NCI-H446 (cell line): ENCODE measurements at places on chromosomes 16 and 17.

GRCh38 chr17:39002991-39003715 lies 36.0 kb upstream of the FBXO47 start:
- no peak for DNase-seq

- DNase-seq, result no peak
Measured at GRCh38 chr17:77382356-77382911, 241.7 kb downstream of the SEC14L1 start.

GRCh38 chr17:82663381-82664275 lies 15.4 kb upstream of the WDR45B start:
- DNase-seq, result no peak

DNA sequence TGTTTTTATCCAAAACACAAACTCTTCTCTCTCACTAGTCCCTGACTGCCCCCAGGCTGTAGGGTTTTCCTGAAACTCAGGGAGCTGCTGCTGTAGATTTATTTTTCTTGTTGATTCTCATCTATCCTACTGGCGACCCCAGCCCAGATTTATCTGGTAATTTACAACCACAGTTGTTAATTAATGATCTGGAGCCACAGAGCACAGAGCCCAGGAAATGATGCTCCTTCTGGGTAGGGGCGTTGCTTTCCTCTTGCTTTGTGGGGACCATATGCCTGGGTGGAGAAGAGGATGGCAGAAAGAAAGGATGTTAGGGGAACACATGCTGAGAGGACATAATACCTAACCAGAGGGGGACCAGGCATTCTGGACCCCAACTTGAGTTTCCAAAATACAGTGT lies 7.4 kb upstream of the ETV4 start:
- no peak for DNase-seq

DNA sequence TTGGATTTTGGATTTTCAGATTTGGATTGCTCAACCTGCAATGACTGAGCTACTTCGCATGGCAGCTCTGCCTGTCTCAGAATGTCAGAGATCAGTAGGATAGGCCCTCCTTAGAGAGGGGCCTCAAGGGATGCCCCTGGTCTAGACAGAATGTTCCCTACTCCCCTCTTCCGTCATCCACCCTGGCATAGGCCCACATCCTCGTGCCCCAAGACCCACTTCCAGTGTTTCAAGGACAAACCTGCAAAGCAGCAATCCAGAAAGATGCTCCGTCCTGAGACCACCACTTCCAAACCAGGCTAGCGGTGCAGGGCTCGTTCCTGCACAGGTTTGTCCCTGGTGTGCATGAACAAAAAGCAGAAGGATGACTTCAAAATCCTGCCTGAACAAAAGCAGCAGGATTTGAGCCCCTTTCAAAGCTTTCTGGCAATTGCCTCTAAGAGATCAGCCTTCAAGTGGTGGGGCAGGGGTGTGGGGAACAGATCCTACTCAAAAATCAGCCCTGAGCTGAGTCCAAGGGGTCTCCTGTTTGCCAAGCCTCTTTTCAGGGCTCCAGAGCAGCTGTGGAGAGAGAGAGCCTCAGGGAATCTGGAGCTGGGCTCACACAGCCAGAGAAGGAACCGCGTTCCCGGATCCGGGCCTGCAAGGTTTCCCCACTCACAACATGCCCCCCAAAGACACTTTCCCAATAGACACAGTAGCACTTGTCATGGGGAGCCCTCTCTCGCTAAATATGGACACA lies 121.1 kb downstream of the SOCS1 start:
- DNase-seq, result no peak

DNA sequence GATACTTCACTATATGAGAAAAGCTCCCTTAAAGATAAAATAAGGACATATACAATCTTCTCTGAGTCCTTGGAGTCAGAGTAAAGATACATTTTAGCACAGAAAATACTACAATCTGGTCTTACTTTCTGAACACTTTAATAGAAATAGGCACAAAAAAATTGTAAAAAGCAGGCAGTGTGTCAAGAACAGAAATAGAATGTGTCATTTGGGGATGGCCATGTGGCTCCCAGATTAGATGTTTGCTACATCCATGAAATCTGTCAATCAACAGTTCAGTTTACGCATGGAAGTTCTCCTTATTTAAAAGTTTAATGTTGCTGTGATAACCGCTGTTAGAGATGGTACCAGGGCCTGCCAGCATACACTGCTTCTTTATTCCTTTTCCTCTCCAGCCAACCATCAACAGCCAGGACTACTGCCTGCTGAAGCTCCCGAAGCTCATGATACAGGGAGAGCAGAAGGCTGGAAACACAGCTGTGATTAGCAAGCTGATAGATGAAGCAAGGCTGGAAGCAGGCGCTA lies 278.5 kb downstream of the CEP112 start:
- no peak for DNase-seq

- DNase-seq, result no peak
Measured at GRCh38 chr17:50346313-50347116, 589 bp downstream of the XYLT2 start.

DNA sequence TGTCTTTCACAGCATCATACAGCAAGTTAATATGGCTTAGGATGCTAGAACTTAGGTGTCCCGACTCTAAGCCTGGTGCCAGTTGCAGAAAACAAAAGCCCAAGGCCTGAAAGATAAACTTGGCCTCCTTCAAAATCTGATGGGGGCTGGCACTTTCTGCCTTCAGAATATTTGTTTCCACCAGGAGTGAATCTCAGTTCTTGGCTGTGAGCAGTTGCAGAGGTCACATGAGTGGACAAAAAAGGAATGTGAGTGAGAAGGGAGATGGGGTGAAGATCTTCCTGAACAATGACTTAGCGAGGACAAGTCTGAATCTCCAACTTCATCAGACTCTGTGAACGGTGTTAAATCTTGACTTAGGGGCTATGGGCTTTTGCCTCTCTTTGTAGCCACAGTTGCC lies 46.6 kb downstream of the HOXB1 start:
- DNase-seq, result no peak

GRCh38 chr17:67055041-67055443 lies 10.7 kb downstream of the CACNG1 start:
- DNase-seq, result no peak

DNA sequence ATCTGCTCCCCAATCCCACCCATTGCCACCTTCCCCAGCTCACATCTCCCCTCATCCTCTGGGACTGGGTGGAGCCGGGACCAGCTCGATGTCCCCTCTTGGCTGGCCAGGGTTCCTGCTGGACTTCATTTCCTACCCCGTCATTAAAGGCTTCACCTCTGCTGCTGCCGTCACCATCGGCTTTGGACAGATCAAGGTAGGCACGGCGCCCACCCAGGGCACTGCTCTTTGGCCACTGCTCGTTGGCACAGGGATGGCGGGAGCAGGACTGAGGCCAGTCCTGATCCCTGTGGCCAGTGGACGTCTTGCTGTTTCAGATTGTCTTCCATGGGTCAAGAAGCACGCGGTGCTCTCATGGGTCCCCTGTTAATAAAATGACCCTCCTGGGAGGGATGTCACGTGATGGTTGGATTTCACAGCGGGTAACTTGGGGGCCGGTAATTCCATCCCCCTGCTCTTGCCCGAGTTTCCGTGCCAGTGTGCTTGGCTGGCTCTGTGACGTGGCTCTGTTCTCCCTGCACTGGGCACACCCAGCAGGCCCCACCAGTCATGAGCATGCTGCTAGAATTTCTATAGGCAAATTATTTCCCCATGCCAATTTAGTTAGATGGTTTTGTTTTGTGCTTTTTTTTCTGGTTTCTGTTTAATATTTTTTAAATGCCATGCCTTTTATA lies 3.1 kb downstream of the SLC26A11 start:
- DNase-seq, result no peak

DNA sequence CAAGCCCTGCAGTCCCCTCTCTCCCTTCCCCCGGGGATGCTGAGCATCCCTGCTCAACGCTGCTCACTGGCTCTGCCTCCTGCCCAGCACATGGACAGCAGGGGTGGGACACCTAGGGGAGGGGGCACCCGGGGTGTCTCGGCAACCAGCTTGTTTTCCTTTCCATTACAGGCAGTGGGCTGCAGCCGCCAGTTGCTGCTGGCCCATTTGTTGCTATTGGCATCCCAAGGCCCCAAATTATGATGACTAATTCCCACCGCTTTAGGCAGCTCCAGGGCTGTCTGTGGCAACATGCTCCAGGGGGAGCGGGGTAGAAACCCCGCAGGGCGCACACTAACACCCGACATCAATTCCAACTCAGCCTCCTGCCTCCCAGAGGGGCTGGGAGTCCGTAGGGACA lies 4.9 kb downstream of the SDK2 start:
- no peak for DNase-seq

GRCh38 chr17:18950944-18951905 lies 740 bp upstream of the SLC5A10 start:
- DNase-seq, result no peak

GRCh38 chr17:76368545-76368944 lies 14.8 kb upstream of the PRPSAP1 start:
- no peak for DNase-seq

DNA sequence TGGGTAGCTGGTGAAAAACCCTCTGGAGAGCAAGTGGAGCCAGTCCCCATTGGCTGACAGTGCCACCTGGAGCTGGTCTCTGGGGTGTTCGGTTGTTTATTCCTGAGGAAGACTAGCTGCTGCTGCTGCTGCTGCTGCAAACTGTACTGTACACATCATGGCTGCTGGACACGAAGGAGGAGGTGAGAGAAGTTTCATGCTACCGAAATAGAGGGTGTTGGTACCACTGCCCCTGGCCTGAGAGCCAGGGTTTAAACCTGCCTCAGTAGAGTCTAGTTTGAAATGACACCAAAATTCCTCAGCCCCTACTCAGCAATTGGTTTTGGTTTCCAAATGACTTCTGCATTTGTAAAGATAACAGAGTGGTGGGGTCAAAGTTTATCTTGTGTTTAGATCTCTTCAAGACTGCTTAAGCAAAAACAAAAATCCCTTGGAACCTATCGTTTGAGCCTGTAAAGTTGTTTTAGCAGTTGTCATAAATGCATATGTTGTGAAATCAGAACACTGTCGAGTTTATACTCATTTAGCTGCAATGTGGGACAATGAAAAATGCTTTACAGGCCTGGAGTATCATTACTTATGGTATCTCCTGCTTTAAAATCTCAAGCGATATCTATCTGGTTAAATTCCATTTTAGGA lies 40.8 kb downstream of the CYB5B start:
- no peak for DNase-seq

- DNase-seq, result no peak
Measured at GRCh38 chr17:73091770-73092522, 542 bp downstream of the SLC39A11 start.

DNA sequence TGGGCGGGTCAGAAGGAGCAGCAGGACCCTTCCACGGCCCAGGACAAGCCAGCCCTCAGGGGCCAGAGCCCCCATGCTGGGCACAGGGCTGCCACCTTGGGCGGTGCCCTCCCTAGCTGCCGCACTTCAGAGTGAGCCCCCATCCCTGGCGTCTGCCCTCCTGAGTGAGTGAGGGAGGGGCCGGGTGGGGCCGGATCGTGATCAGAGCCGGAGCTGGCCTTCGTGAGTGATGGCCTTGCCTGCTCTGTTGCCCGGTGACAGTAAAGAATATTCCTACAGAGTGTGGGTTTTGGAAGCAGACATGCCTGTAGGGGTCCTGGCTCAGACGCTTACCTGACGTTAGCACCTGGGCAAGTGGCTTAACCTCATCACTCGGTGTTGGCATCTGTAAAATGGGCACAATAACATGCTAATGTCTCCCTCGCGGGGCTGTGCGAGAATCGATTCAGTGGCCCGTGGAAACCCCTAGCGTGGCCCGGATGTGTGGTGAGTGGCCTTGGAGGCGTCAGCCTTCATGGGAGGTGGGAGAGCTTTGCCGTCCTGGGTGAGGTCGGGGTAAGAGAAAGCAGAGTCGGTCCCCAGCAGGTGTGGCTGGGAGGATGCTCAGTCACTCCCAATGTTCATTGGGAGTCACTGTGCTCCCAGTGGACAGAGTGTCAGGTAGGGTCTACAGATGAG lies 26.1 kb downstream of the JPH3 start:
- DNase-seq, result no peak

DNA sequence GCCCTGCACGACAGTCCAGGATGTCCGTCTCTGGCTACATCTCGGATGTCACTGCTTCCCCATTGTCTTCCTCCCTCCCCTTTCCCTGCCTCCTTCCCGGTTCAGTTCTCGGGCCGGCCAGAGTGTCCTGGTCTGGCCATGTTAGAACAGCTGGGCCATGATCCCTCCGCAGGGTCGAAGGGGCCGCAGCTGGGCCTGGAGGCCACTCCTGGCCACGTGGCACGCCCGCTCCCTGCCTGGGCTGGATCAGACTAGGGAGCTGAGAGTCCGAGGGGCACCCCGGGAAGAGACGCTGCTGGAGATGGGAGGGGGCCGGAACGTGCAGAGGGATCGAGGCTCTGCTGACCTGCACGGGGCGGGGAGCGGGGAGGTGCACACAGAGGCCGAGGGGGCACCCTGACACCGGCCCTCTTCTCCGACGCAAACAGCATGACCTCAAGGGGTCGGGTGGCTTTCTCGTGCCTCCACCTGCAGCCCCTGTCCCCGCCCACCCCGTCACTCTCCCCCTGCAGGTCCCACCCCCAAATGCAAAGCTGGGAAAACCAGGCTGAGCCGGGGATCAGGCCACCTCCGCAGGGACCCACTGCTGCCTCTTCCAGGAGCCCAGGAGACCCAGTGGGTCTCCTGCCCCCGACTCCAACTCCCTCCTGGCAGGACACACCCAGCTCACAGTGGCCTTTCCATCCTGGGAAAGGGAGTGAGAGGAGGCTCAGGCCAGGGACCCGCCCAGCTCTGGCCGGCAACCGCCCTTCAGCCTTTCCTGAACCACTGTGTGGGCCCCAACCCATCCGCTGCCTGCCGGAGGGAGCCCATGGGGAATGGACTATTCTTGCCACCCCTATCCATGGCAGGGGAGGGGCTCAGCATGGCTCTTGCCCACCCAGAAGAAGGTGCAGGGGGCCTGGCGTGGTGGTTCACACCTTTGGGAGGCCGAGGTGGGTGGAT lies 38.5 kb downstream of the CTU2 start:
- no peak for DNase-seq

DNA sequence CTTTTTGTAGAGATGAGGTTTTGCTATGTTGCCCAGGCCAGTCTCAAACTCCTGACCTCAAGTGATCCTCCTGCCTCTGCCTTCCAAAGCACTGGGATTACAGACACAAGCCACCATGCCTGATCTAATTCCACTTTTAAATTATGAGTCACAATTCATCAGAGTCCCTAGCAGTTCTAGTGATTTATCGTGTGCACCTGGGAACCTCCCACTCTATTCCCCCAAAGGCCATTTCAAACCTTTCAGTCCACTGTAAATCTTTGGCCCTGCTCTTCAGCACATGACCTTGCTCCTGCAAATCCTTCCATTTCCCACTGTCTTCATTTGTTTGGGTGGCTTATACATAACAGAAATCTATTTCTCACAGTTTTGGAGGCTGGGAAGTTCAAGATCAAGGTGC lies 73.0 kb downstream of the HS3ST2 start:
- DNase-seq, result no peak

- no peak for DNase-seq
Measured at GRCh38 chr16:68644296-68644695, 814 bp upstream of the CDH3 start.

- DNase-seq, result no peak
Measured at GRCh38 chr16:68298907-68299561, 11.7 kb downstream of the SLC7A6OS start.
